ENCODE measurements at places on chromosomes 16 and 17.

DNA sequence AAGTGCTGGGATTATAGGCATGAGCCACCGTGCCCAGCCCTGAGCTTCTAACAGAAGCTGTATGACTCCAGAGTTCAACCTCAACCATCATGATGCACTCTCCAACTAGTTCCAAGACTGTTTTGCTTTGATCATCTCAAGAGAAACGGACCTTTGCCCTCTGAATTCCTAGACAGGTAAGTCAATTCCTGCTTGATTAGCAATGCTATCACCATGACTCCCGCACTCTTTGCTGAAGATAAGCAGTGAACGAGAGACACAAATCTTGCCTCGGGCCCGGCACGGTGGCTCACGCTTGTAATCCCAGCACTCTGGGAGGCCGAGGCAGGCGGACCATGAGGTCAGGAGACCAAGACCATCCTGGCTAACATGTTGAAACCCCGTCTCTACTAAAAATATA is 22.2 kb downstream of the ANKFY1 start:
- no peak for DNase-seq

DNA sequence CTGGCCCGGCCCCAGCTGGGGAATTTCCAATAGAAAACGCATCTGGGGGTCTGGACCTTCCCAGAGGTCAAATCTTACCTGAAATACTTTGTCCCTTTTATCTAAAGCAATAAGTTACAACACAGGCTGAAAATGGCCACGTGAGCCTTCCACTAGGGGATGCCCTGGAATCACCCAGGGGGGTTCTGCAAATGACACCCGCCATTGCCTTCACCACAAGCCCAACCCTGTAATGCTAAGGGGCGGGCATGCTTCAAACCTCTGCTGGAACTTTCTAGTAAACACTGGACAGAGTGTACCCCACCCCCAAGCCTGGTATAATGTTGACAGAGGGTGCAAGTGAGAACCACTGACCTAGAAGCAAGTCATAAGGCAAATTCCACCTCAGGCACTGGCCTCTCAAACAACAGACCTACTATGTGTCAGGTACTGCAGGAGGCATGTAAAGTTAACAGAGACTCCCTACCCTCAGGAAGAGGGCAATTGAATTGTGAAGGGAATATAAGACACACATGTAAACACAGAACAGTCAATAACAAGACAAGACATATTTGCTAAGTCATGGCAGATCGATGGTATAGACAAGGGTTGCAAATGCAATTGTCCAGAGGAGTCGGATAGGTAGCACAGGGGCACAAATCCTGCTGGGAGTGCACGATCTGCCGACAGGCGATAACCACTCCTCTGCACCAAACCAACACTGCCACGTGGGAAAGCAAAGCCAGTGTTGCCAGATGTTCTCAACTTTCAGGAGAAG is 59.0 kb downstream of the ARHGAP17 start:
- DNase-seq: no peak

GRCh38 chr17:56136301-56136700 is 17.0 kb upstream of the ANKFN1 start:
- DNase-seq: no peak

DNA sequence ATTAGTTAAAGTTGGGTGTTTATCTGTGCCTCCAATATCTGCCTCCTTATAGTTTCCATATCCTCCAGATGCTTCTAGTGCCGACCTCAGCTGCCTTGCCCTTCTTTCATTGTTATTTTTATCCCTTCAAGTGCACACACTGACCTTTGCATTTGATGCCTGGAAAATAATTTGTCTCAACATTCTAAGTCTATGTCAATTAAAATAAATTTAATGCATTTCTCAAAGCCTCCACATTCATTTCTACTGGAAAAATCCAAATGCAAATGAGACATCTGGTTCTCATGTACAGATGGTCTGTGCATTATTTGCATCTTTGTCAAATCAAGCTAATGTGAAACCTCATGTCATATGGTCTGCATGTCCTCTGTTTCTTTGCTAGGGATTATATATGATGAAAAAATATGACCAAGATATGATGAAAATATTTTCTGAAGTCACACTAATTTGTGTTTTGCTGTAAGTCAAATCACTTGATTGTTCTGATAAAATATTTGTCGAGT is 61.4 kb downstream of the TMEM100 start:
- no peak for DNase-seq

- no peak for DNase-seq
Observed at GRCh38 chr17:691423-691822, 23.2 kb downstream of the VPS53 start.

DNA sequence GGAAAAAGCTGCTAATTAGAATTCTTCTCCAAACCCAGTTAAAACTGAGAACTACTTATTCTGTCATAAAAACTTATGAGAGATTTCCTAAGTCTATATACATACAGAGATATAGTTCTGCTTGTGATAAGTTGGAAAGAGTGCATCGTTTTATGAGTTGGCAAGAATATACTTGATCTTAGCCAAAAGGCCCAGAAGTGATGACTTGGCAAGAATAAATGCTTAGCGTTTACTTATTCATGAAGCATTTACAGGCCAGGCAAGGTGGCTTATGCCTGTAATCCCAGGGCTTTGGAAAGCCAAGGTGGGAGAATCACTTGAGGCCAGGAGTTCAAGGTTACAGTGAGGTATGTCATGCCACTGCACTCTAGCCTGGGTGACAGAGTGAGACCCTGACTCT is 81.7 kb downstream of the CYB561 start:
- no peak for DNase-seq

DNA sequence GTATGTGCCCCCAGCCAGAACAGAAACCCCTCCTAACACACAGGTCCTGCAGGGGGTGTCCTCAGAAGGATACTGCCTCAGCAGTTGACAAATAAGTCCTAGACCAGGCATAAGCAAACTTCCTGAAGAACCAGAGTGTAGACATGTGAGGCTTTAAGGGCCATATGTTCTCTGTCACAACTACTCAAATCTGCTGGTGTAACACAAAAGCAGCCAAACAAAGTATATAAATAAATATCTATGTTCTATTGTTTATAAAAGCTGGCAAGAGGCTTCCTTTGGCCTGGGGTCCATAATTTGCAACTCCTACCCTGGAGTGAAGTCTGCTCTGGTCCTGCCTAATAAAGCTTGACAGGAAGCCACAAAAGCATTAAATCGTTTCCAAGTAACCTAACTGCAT is 9.9 kb downstream of the FAM83G start:
- DNase-seq: no peak

DNA sequence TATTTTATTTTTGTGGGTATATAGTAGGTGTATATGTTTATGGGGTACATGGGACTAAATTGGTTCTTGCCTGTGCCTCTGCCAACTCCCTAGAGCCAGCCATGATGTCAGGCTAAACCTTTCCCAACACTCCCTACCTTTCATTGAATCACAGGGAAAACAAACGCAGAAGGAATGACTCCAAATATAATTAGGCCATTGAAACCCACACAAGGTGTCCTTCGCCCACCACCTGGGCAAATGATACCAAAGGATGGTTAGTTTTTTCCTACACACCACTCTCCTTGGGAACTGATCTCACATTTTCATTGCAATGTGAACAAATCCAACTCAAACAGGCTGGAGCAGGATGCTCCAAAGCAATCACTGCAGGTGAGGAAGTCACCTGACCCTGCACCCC is 27.5 kb downstream of the WSB1 start:
- DNase-seq: no peak

DNA sequence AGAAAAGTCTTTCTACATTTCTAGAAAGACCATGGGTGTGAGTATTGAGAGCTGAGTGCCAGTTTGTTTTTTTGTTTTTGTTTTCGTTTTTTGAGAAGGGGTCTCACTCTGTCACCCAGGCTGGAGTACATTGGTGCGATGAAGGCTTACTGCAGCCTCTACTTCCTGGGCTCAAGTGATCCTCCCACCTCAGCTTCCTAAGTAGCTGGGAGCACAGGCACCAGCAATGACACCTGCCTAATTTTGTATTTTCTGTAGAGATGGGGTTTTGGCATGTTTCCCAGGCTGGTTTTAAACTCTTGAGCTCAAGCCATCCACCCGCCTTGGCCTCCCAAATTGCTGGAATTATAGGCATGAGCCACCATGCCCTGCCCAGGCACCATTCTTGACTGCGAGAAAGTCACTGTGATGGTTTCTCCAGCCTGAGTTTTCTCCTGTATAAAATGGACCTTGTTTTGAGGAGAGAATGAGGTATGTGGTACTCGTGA is 673.8 kb downstream of the MAF start:
- no peak for DNase-seq
